ENCODE measurements at places on chromosomes 2 and 18.

DNA sequence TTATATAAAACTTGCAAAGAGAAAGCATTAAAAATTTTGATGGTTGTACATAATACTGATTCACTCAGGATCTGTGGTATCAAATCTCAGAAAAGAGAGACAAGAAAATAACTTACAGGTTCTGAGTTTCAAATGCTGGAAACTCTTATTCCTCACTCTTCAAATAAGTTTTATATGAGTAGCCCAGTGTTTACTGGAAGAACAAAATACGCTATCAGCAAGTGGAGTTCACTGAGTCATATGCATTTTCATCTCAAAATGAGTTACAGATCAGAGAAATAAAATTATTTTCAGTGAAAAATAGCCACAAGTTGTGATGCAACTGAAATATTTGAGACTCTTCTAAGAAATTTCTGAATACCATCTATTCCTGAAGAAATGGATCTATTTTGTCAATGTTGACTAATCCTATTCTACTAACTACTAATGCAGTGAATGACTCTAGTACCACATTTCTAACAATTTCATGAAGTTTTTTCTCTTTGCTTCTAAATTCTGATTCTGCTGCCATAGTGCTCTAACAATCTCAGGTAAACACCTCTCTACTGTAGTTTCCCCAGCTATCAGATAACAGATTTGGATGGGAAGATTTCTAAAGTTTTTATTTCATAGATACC is 391.7 kb downstream of the ZEB2 start:
- DNase-seq, result no peak

GRCh38 chr2:145649061-145649460 is 1129.1 kb upstream of the ZEB2 start:
- DNase-seq, result peak; percentile 26

DNA sequence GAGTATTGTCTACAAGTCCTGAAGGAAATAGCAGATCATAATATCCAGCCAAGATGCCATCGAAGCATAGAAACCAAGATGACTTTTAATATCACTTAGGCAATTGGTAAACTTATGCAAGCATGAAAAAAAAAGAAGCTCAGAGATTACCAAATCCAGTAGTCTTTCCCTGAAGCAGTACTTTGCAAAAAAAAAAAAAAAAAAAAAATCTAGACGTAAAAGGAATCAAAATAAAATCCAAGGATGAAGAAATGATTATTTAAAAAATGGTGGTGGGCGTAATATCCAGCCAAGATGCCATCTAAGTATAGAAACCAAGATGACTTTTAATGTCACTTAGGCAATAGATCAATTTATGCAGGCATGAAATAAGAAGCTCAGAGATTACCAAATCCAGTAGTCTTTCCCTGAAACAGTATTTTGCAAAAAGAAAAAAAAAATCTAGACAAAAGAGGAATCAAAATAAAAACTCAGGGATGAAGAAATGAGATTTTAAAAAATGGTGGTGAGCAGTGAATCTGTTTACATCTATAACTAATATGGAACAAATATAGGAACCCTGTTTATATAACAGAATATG is 108.8 kb downstream of the GYPC start:
- no peak for DNase-seq

GRCh38 chr2:206296128-206296527 is 21.7 kb downstream of the ZDBF2 start:
- DNase-seq, result peak; percentile 74

- no peak for DNase-seq
These were observed 47.0 kb downstream of the FAM117B start for GRCh38 chr2:202681688-202682205.

Data from fibroblast of skin of back (primary cell).